Neural progenitor cell (in vitro differentiated cells): ENCODE measurements at places on chromosomes 16 and 17. TPM values are rescaled to one million over a fixed set of nuclear protein-coding genes. Genes with fewer than 3 reads are reported as not detected.
A peak's percentile ranks its signal among the peaks of the same experiment; 100 is the strongest.

DNA sequence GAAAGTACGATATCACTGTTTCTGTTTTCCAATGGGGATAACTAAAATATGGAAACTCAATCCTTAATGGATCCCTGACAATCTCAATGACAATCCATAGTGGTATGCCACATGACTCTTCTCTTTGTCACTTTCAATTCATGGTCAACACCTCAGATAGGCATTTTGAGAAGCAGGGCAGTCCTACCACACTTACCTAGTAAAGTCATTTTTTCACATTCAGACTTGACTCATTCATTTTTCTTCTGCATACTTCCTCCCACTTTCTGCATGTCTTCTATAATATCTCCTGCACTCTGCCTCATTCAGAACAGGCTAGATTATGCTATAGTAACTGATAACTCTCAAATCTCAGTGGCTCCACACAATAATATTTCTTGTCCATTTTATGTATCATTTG is 117.5 kb downstream of the FTO start:
- DNase-seq: no peak

DNA sequence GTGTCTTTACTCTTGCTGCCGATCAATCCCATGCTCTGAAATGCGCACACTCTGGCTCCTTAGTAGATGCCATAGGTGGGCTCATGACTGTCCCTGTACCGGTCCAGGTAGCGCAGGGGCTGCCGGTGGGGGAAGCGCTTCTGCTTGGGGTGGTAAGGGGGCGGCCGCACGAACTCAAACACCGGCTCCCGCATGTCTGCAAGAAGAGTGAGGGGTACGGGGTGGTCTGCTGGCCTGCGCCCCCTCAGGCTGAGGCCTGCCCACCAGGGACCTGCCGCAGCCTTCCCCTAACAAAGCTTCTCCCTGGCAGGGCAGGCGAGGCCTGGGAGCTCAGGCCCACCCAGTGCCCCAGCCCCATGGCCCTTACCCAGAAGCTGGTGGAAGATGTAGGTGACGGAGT is 2.0 kb upstream of the TRIM65 start:
- no peak for DNase-seq

DNA sequence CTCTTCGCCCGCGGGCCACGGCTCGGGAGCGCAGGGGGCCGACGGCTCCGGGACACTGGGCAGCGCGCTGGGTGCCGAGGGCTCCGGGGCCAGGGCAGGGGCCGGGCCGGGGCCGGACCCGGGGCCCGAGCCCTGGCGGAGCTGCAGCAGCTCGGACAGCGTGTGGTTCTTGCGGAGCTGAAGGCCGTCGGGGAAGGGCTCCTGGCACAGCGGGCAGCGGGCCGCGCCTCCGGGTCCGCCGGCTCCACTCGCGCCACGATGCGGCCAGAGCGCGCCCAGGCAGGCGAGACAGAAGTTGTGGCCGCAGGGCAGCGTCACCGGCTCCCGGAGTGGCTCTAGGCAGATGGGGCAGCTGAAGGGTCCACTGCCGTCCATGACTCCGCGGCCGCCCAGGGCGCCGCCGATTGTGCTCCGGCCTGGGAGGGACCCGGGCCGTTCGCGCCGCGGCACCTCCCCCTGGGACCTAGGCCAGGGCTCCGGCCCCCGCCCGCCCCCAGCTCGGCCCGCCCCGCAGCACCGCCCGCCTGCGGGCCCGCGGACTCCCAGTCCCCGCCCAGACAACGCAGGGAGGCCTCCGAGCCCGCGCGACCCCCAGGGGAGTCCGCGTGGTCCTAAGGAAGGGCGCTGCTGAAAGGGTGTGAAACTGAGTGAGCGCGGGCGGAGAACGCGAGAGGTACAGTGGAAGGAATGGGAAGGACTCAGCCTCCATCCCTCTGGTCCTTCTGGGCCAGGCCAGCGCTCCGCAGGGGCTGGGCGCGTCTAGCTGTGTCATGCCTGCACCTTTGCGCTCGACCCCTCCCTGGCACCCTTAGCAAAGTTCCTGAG is at the start of gene TRIM47:
TRIM47 (minus strand) TSS at position 408 of the 825 bp plus-strand sequence; CDS start at position 375, 33 bp downstream.
- peak; percentile 56 for DNase-seq

GRCh38 chr16:68590201-68590994 is 51.3 kb downstream of the ZFP90 start:
- peak; percentile 86 for DNase-seq

- DNase-seq: no peak
Measured at GRCh38 chr16:58620396-58620795, 9.2 kb downstream of the CNOT1 start.

- DNase-seq: no peak
Measured at GRCh38 chr16:1592446-1592845, 19.4 kb downstream of the IFT140 start.

- DNase-seq: no peak
Measured at GRCh38 chr16:12162151-12162985, 185.8 kb downstream of the SNX29 start.

DNA sequence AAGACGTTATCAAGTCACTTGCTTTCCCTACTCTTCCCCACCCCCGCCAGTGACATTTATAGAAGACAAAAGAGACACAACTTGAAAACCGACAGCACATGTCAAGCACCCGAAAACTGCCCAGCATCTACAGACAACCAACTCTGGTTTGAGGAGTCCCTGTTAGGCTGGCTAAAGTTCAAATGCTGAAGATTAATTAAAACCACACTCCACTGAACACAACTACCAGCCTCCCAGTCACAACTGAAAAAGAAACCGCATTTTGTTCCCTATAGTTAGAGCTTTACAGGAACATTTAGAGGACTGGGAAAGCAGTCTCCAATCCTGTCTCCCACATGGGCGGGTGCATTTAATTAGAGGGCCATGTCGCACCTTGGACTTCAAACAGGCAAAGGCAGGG is 73.0 kb upstream of the COX10 start:
- DNase-seq: no peak

Gene CYGB
- 1.1 TPM in 1 of 2 replicates, not detected in the other for total RNA-seq

Gene CHST4
- 0.09 TPM in 1 of 2 replicates, not detected in the other for total RNA-seq

GRCh38 chr17:67717192-67717623 is 528 bp upstream of the NOL11 start:
- no peak for DNase-seq

DNA sequence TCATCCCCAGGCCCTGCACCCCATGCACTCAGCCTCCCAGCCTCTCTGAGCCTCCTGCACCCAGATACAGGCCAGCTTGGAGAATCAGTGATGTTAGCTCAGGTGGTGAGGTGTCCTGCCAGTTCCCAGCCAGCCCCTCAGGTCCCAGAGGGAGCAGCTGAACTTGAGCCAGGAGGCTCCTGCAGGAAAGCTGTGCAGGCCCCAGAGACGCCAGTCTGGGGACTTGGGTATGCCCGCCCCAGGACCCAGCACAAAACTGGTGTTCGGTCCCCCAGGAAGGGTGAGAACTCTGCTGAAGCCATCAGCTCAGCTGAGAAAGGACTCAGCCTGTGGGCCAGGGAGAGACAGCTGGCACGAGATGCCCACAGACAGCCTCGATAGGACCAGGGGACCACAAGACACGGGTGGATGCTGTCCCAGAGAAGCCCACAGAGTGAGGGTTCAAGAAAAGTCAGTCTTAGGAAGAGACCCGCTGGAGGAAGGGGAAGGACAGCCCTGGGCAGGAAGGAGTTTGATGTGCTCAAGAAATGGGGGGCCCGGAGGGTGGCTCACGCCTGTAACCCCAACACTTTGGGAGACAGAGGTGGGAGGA is 11.0 kb downstream of the ENDOV start:
- DNase-seq: no peak

DNA sequence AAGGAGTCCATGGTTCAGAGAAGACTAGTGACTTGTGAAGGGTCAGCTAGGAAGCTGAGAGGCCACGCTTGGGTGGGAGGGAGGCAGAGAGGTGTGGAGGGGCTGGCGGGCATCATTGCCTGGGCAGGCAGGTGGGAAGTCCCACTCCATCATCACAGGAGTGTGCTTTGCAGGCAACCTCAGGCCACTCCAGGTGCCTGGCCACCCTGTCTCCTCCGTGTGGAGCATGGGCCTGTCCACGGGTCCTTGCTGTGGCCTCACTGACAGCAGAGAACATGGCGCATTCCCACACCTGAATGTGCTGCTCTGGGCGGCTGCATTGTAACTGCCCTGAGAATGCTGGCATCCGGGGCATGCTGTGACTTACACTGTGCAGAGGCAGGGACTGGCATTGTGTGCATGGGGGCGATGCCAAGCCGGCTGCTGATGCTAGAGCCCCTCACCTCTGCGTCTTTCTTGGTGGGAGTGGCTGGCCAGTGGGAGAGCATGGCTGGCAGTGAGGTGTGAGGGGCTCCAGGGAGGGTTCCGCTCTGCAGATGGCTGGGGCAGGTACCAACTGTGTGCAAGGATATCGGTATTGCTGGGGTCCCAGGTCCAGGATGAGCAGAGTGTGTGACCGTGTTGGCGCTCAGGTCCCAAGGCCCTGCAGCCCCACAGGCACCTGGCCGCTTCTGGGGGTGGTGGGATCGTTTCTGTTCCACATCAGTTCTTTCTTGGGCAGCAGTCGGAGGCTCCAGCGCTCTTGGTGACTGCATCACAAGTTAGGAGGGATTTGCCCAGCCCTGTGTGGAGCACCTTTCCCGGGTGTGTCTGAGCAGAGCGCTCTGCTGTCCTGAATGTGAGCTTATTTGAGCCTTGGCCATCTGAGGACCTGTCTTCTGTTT is 94.8 kb downstream of the NPIPB11 start:
- no peak for DNase-seq

Gene PIMREG
- total RNA-seq: 71.3 and 151 TPM in 2 replicates

- no peak for DNase-seq
Measured at GRCh38 chr16:89795676-89796075, 20.8 kb downstream of the FANCA start.

DNA sequence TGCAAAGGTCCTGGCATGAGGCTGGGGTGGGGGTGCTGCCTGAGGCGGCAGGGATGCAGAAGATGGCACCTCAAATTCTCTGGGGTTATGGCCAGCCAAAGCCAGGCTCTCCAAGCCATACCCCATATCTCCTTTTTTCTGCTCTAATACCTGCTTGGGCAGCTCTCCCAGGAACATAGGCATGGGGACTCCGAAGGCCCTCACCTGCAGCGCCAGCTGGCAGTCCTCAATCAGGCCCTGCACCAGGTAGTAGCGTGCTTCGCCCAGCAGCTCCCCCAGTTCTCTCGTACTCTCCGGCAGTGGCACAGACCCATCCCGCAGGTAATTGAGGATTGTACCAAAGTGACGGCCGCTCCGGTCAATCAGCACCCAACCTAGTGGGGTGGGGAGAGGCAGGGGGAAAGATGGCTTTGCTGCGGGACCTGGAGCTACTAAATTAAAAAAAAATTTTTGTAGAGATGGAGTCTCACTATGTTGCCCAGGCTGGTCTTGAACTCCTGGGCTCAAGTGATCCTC is 3.0 kb downstream of the KCTD13 start:
- DNase-seq: no peak

GRCh38 chr16:18024611-18025010 is 311.9 kb downstream of the NPIPA8 start:
- no peak for DNase-seq

Gene CACNG3
- total RNA-seq: not detected in 2 replicates

GRCh38 chr16:75256059-75256571 is 4.7 kb upstream of the BCAR1 start:
- DNase-seq: no peak

GRCh38 chr17:72238157-72238673 is 117.4 kb downstream of the SOX9 start:
- no peak for DNase-seq

DNA sequence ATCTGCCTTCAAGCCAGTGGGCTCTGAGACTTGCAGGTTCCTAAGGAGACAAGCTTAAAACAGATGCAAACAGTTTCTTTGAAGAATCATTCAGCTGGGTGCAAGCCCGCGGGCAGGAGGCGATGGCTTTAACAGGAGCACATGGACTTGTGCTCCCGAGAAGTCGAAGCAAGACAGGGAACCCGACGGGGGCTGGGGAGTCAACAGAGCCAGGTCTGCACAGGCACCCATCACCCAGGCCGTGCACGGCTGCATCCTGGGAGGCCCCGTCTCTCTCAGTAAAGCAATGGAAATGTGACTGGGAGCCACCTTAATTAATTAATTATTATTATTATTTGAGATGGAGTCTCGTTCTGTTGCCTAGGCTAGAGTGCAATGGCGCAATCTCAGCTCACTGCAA is 333 bp upstream of the PTX4 start:
- no peak for DNase-seq

DNA sequence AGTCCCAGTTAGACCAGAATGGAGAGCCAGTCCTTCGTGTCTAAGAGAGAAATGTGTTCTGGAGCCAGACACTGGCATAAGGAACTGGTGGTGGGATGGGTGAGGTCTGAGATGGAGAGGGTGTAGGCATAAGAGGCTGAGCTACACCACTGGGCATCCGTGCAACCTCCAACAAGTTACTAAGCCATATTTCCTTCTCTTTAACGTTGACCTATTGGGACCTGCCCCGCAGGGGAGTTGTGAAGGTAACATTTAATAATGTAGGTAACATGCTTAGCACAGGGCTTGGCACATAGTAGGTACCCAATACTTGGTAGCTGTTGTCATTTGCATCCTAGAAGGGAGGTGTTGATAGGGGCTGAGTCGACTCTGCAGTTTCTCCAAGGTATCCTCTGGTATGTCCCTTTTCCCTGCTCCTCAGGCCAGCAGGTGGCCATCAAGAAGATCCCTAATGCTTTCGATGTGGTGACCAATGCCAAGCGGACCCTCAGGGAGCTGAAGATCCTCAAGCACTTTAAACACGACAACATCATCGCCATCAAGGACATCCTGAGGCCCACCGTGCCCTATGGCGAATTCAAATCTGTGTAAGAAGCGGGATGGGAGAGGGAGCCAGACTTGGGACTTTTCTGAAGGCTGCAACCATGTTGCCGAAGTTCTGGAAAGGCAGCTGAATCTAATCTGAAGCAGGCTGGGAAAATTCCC is 1.2 kb downstream of the MAPK7 start:
- no peak for DNase-seq

DNA sequence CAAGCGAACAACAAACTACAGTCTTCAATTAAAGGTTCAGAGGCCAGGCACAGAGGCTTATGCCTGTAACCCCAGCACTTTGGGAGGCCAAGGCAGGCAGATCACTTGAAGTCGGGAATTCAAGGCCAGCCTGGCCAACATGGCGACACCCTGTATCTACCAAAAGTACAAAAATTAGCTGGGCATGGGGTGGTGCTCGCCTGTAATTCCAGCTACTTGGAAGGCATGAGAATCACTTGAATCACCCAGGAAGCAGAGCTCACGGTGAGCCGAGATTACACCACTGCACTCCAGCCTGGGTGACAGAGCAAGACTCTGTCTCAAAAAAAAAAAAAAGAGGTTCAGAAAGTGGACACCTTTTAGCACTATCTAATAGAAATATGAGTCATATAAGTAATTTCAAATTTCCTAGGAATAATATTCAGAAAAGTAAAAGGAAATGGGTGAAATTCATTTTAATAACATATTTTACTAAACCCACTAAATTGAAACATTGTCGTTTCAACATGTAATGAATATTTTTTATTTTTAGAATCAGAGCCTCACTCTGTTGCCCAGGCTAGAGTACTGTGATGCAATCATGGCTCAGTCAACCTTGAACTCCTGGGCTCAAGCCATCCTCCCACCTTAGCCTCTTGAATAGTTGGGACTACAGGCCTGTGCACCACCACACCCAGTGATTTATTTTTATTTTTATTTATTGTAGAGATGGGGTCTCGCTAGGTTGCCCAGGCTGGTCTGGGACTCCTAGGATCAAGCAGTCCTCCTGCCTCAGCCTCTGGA is 15.2 kb upstream of the MARCHF10 start:
- DNase-seq: no peak
